ENCODE measurements at places on chromosomes 3 and 15.

GRCh38 chr3:42368861-42369260 lies 41.5 kb downstream of the LYZL4 start:
- H3K4me1 ChIP-seq: no peaks in the 10 kb centered on the region
- no peak overlapping the region for H3K27ac ChIP-seq
- H3K36me3 ChIP-seq: no peaks in the 10 kb centered on the region

- no peaks in the 10 kb centered on the region for H3K27me3 ChIP-seq
- no peaks in the 10 kb centered on the region for H3K4me1 ChIP-seq
- H3K27ac ChIP-seq: no peak overlapping the region
- peaks cover 2% of the 10 kb centered on the region for H3K36me3 ChIP-seq
Measured at GRCh38 chr15:60546744-60547143, 67.8 kb upstream of the ICE2 start.

DNA sequence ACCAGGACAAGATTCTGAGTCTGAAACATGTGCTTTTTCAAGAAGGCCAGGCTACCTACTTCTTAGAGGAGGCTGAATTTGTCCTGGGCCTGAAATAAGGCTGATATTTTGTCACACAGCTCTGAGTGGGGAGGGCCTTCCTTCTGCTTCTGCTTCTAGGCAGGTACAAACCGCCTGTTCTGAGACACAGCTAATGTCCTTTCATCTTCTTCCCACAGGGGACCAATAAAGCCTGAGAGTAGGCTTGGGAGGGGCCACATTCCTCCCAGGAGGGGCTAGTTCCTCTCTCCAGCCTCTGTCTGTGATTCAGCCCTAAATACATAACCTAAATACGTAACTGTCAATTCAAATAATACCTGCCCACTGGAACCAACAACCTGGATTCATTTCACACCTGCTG lies 34.8 kb downstream of the CRYGS start:
- H3K27me3 ChIP-seq: peaks cover 24% of the 10 kb centered on the region
- no peaks in the 10 kb centered on the region for H3K36me3 ChIP-seq
- DNase-seq: no peak
- H3K27ac ChIP-seq: no peak overlapping the region

GRCh38 chr15:70095408-70096214 lies 2.1 kb downstream of the TLE3 start:
- H3K4me3 ChIP-seq: peak overlapping the region; percentile 94
- peaks cover 32% of the 10 kb centered on the region for H3K4me1 ChIP-seq
- DNase-seq: no peak
- no peaks in the 10 kb centered on the region for H3K27me3 ChIP-seq
- H3K36me3 ChIP-seq: peaks cover 11% of the 10 kb centered on the region

- H3K27ac ChIP-seq: no peak overlapping the region
- H3K27me3 ChIP-seq: no peaks in the 10 kb centered on the region
- DNase-seq: peak; percentile 42
- no peaks in the 10 kb centered on the region for H3K4me1 ChIP-seq
- no peaks in the 10 kb centered on the region for H3K36me3 ChIP-seq
Measured at GRCh38 chr3:38579551-38580449, 69.7 kb downstream of the SCN5A start.

- no peak for DNase-seq
- H3K4me3 ChIP-seq: peak overlapping the region; percentile 43
- H3K36me3 ChIP-seq: peaks cover 14% of the 10 kb centered on the region
- peaks cover 7% of the 10 kb centered on the region for H3K4me1 ChIP-seq
Measured at GRCh38 chr15:67064607-67065530, 533 bp upstream of the SMAD3 start.

DNA sequence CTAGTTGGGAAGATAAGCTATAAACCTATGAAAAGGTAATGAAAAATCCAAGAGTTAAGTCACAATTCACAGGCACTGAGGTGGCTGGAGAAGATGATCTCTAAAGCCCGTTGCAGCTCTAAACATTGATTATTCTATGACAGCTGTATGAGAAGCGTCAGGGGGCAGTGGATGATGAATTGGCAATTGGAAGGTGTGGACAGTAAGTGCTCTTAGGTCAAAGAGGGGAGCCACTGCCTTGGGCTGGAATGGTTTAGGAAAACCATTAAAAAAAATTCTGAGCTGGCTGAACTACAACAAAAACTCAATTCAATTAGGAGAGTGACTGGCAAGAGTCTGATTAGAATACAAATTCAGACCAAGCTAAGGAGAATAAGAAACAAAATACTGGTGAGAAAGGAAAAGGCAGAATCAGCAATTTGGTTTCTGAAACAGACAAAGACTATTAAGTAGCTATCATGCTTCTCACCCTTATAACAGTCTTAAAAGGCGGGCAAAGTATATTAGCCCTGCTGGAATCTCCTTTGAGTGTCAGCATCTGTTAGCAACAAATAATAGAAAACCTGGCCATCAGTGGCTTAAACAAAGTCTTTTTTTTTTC lies 8.8 kb upstream of the NMD3 start:
- no peak overlapping the region for H3K4me3 ChIP-seq
- H3K27me3 ChIP-seq: no peaks in the 10 kb centered on the region
- H3K27ac ChIP-seq: no peak overlapping the region
- H3K4me1 ChIP-seq: no peaks in the 10 kb centered on the region
- no peaks in the 10 kb centered on the region for H3K36me3 ChIP-seq
- DNase-seq: no peak

DNA sequence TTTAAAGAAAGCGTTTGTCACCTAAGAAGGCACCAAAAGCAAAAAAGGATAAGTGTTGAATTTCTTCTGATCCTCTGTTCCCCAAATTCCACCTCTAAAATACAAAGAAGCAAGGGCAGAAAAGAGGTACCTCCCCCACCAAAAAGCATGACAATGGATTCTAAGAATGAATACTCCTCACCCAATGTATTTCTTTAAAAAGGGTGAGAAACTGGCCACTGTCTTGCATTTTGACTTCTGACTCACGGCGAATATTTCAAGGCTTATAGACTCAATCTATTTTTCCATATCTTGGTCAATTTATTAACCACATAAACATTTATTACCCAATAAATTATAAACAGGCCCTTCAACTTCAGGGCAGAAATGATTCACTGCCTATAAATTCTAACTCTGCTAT lies 131.1 kb downstream of the NR1I2 start:
- no peak overlapping the region for H3K27ac ChIP-seq
- H3K36me3 ChIP-seq: peaks cover 6% of the 10 kb centered on the region
- H3K4me1 ChIP-seq: peaks cover 2% of the 10 kb centered on the region
- H3K27me3 ChIP-seq: no peaks in the 10 kb centered on the region

- H3K36me3 ChIP-seq: no peaks in the 10 kb centered on the region
- no peak overlapping the region for H3K4me3 ChIP-seq
- peaks cover 3% of the 10 kb centered on the region for H3K4me1 ChIP-seq
- peak overlapping the region; percentile 15 for H3K27ac ChIP-seq
Measured at GRCh38 chr3:120497818-120498217, 47.0 kb upstream of the FSTL1 start.

GRCh38 chr3:44950275-44950734 lies 25.7 kb downstream of the ZDHHC3 start:
- no peak for DNase-seq
- H3K36me3 ChIP-seq: peaks cover 3% of the 10 kb centered on the region
- no peak overlapping the region for H3K4me3 ChIP-seq
- no peak overlapping the region for H3K27ac ChIP-seq

DNA sequence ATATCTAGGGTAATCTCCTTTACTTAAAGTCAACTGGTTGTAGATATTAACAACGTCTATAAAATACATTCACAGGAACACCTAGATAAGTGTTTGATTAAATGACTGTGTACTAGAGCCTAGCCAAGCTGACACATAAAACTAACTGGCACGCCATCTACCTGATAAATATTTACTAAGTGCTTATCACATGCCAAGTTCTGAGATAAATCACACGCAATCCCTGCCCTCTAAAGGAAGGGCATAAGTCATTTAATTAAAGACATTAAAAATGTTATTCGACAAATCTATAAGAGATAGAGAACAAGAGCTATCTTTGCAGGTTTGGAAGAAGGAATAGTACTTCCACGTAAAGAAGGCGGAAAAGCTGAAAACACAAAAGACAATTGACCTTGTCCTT lies 11.1 kb upstream of the MB21D2 start:
- H3K4me1 ChIP-seq: peaks cover 2% of the 10 kb centered on the region
- H3K27ac ChIP-seq: no peak overlapping the region
- no peaks in the 10 kb centered on the region for H3K36me3 ChIP-seq

GRCh38 chr15:82922737-82923136 lies 29.8 kb downstream of the HOMER2 start:
- peaks cover 3% of the 10 kb centered on the region for H3K27me3 ChIP-seq
- no peak for DNase-seq
- H3K4me3 ChIP-seq: no peak overlapping the region

GRCh38 chr3:43162230-43163084 lies 56.6 kb upstream of the POMGNT2 start:
- H3K36me3 ChIP-seq: no peaks in the 10 kb centered on the region
- no peak overlapping the region for H3K4me3 ChIP-seq
- H3K4me1 ChIP-seq: peaks cover 2% of the 10 kb centered on the region
- H3K27ac ChIP-seq: no peak overlapping the region
- DNase-seq: peak; percentile 78

DNA sequence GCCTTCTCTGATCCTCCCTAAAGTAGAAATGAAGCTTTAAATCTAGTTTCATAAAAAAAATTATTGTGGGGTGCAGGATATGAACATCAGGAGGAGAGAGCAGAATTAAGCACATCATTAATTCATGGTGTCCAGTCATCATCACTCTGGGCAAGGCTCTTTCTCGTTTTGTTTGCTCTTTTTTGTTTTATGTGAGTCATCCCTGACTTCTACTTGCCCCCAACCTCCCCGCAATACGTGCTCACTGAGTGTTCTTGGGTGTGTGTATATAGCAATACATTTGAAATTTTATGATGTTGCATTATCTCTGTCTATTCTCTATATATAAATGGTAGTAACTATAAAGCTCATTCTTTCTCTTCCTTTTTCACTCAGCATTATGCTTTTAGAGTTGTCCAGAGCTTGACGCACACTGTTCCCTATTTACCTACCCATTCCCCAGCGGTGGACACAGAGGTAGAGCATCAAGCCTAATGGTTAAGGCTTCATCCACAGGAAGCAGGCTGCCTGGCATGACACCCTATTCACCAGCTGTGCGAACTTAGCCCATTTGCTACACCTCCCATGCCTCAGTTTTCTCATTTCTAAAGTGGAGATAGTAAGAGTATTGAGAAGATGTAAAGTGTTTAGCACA lies 72.3 kb downstream of the CD200R1L start:
- peak overlapping the region; percentile 88 for H3K27ac ChIP-seq
- H3K4me1 ChIP-seq: peaks cover 42% of the 10 kb centered on the region
- no peaks in the 10 kb centered on the region for H3K27me3 ChIP-seq
- H3K4me3 ChIP-seq: no peak overlapping the region

GRCh38 chr3:81216192-81216591 lies 545.3 kb downstream of the GBE1 start:
- no peak overlapping the region for H3K4me3 ChIP-seq
- no peak overlapping the region for H3K27ac ChIP-seq

DNA sequence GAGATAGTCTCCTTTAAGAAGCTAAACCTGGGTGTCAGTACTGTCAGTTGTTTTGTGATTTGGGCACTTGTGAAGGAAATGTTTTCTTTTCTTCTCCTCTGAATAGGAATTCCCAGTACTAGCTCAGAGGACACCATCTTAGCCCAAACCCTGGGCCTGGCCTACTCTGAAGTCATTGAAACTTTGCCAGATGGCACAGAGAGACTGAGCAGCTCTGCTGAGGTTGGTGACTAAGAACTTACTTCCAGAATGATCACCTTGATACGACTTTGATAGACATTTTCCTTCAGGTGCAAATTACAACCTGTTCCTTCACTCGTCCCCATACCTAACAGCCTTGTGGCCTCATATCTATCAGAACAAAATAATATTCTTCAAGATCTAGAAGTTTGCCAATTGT lies 100.2 kb downstream of the LARS2 start:
- DNase-seq: no peak
- no peaks in the 10 kb centered on the region for H3K4me1 ChIP-seq
- no peak overlapping the region for H3K27ac ChIP-seq
- H3K27me3 ChIP-seq: no peaks in the 10 kb centered on the region

GRCh38 chr3:192434186-192434585 lies 293.2 kb downstream of the FGF12 start:
- DNase-seq: no peak
- H3K36me3 ChIP-seq: no peaks in the 10 kb centered on the region
- H3K4me3 ChIP-seq: no peak overlapping the region

- no peaks in the 10 kb centered on the region for H3K4me1 ChIP-seq
- no peak overlapping the region for H3K27ac ChIP-seq
- H3K4me3 ChIP-seq: no peak overlapping the region
- DNase-seq: peak; percentile 3
- H3K36me3 ChIP-seq: no peaks in the 10 kb centered on the region
Measured at GRCh38 chr3:10693457-10693856, 122.6 kb upstream of the SLC6A11 start.

DNA sequence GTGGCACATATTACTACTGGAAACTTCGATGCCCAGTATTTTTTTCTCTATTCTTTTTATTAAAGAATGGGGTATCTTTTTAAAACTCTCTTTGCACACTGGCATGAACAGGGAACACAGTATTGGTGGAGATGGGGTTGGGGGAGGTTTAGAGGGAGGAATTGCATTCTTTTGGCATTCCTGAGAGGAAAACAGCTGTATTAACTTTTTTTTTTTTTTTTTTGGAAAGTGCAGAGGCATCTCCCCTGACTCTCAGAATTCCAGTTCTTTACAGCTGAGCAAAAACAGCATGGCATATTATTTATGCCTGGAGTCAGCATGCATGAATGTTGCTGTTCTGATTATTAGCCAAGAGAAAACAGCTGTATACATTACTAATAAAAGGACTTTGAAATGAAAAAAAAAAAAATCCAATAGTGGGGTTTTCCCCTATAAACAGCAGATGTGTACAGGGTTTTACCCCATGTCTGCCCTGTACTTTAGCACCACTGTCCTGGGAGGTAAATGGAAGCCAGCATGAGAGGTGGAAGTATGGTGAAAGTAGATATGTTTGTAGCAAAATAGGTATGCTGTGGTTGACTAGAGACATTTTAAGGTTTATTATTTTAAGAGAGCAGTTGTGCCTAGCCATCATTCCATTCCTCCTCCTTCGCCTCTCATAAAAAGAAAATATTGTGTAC lies 132.2 kb downstream of the FNDC3B start:
- H3K36me3 ChIP-seq: peaks cover 4% of the 10 kb centered on the region
- H3K27me3 ChIP-seq: no peaks in the 10 kb centered on the region
- H3K27ac ChIP-seq: no peak overlapping the region

DNA sequence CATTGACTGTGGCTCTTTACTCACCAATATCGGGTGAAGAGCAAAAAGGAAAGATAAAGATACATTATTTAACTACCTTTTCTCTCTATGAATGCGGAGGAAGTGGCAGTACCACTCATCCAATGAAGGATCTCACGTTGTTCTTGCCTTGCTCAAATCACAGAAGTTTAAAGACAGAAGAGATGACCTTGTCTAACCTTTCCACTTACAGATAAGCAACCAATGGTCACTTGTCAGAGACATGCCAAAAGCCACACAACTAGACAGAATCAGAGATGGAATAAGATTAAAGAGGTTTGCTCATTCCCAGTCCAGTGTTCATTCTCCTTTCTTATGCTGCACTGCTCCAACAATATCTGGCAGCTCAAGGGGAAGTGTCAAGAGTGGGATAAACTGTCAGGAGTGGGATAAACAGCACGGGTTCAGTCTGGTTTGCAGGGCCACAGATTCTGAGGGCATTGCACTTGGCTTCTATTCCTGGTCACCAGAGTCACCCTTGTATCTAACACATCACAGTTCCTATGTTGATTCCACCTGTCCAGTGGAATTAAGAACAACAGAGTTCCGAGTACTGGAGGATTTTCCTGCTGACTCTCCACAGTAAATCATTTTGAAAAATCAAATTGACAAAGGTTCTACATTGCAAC lies 6.7 kb downstream of the VPS13C start:
- no peak overlapping the region for H3K27ac ChIP-seq
- no peaks in the 10 kb centered on the region for H3K36me3 ChIP-seq
- H3K4me3 ChIP-seq: no peak overlapping the region
- no peaks in the 10 kb centered on the region for H3K4me1 ChIP-seq
- no peak for DNase-seq
